Activated T-helper 1 cell treated with anti-CD3 and anti-CD28 coated beads, Interleukin-12 subunit alpha, Interleukin-12 subunit beta, Interleukin-2, Interleukin-4 antibody, amounts not matched to agents 30 ng/mL and 10 ng/mL and 1 ng/mL, durations not matched to agents 14 hours and 24 hours and 36 hours (primary cell): ENCODE measurements at places on chromosomes 16 and 17. TPM values are rescaled to one million over a fixed set of nuclear protein-coding genes. Genes with fewer than 3 reads are reported as not detected.

- no peak for DNase-seq
Measured at GRCh38 chr17:59859444-59860025, 33.2 kb downstream of the TUBD1 start.

DNA sequence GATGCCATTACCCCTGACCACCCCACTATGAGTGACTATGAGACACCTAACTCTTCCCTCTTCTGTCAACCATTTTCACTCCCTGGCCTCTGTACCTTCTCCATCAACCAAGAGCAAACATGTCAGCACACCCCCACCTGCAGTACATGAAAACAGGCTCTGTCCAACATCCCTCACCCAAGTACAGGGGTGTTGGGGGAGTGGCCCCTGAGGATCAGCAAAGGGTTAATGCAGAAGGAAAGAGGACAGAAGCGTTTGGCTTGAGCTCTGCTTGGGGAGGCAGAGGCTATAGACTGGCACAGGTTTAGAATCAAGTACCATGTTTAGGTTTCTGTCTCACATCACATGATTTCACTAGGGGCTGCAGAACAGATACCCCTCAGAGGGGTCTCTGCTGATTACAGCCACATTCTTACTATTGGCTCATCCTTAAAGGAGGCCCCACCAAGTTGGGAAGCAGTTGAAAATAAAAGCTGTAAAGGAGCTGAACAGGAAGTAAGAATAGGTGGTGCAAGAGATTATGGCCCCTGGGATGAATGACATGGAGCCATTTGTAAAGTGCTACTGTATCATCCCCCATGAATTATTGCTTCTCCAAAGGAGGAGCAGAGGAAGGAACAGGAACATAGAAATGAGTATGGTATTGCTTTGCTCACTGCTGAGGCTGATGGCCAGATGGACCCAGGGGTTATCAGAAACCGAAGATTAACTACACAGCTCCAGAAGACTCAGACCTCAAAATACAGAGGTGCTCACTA lies 2.4 kb upstream of the PSMC3IP start:
- no peak for DNase-seq

GRCh38 chr16:71754108-71754507 lies 29.6 kb upstream of the PHLPP2 start:
- no peak for DNase-seq

DNA sequence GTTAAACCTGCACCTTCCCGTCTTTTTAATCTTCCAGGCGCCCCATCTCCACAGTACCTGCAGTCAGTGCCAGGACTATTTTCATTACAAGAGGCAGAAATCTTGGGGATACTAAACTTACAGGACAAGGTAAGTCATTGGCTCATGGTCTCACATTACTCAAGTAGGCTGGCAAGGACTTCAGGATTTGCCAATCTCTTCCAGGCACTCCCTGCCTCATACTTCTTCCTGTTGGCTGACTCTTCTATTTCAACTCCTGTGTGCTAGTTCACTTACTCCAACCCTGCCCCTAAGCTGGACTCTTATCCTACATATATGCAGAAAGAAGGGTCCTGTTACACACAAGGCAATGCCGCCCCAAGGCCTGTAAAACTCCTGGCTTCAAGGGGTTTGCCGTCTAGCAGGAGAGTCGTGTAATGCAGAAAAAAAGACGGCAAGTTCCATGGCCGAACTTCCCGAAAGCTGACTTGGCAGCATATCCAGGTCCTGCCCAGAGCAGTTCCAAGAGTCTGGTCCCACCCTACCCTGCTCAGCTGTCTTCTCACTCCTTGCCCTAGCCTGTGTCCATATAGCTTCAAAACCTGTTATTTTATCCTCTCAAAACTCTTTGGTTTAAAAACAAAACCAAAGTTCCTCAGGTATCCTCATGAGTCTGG lies 14.8 kb downstream of the ERN1 start:
- DNase-seq, result no peak

- no peak for DNase-seq
Measured at GRCh38 chr17:61160789-61161445, 238.7 kb upstream of the TBX2 start.

DNA sequence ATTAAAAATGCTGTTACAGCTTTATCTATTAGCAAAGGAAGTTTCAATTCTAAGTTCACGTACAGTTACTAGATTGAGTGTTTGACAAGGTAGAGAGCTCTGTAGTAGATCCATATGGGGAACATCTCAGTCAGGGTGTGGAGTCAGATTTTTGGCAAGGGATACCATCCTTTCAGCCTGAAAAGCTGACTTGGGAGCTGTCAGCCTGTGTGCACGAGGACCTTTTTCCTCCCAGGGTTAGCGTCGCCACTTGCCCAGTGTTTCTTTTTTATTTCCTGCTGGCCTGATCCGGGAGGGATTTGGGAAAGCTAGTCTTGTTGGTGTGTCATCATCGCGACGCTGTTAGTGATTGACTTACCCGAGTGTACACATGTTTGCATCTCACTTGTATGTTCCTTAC lies 29.5 kb downstream of the WWOX start:
- no peak for DNase-seq

- DNase-seq, result no peak
Measured at GRCh38 chr16:66405057-66405783, 21.9 kb upstream of the BEAN1 start.

DNA sequence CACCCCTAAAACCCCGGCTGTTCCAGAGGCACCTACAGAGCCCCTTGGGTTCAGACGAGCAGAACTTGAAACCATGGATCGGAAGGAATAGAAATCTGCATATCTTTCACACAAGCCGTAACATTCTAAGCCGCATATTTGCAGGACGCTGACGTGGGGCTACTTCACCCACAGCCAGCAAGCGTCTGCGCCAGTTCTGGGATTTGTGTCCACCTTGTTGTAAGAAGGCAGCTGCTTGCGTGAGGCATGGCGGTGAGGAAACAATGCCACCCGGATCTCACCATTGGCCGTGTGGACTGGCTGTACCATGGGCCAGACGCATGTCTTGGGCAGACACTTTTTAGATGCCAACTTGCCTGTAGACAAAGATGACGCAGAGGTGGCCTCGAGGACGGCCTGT lies 34.5 kb downstream of the TNFRSF13B start:
- DNase-seq, result no peak

DNA sequence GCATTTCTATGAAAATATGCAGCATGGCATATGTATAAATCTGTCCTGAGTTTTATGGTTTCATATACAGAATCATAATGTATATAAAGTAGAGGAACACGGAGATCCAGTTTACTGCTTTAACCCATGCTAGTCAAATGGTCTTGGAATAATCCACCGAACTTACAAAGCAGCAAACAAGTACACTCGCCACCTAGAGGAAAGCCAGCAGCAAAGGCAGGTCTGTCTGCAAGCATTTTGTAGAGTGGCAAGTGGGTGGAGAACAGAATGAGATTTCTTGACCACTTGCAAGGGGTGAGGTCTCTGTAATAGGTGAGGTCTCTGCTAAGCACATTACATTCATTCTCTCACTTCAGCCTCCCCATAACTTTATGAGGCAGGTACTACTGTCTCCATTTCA lies 308.3 kb downstream of the CA10 start:
- DNase-seq, result no peak

DNA sequence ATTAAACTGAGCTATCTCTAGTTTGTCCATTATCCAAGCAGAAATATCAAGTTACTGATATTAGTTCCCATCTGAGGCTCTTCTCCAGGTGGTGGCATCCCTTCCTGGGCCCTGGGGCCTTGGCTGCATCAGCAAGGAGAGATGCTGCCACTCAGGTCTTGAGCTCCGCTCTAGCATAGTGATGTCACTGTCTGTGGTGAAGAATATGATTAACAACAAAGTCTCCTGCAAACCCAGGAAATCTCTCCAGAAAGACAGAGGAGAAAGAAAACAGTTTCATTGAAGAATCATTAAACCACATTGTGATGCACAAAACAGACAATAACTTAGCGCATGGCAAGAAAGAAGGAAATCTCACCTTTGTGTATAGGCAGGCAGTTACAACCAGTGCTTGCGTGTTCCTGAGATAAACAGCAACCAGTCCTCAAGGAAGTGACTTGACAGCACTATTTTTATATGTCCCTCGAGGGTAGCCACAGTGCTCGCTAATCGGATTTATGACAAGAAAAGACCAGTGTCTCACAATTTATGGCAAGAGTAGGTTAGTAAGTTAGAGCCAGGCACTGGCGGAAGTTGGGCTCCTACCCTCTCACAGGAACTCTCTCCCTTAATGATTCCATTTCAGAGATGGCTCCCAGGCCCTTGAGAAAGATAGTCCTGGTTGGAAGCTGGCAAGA lies 151.1 kb downstream of the AHSP start:
- no peak for DNase-seq

GRCh38 chr17:36151891-36152638 lies 24.4 kb downstream of the TBC1D3B start:
- DNase-seq, result no peak

- DNase-seq, result peak; percentile 55
Measured at GRCh38 chr17:68182940-68183551, 64.8 kb upstream of the AMZ2 start.

- no peak for DNase-seq
Measured at GRCh38 chr16:55047903-55048497, 117.3 kb downstream of the IRX5 start.

GRCh38 chr17:68184141-68184571 lies 63.7 kb upstream of the AMZ2 start:
- DNase-seq, result no peak

DNA sequence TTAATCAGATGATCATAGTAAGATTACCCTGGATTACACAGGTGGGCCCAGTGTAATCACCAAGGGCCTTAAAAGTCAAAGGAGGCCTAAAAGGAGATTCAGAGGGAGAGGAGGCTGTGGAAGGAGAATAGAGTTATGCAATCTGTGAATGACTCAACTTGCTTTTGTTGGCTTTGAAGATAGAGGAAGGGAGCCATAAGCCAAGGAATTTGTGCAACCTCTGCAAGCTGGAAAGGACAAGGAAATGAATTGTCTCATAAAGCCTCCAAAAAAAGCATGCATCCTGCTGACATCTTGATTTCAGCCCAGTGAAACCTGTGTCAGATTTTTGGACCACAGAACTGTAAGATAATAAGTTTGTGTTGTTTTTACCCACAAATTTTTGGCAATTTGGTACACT lies 109.6 kb downstream of the CNTNAP4 start:
- no peak for DNase-seq

GRCh38 chr17:29238133-29238850 lies 8.4 kb upstream of the CRYBA1 start:
- DNase-seq, result no peak

GRCh38 chr17:55969562-55970324 lies 183.5 kb upstream of the ANKFN1 start:
- DNase-seq, result no peak

DNA sequence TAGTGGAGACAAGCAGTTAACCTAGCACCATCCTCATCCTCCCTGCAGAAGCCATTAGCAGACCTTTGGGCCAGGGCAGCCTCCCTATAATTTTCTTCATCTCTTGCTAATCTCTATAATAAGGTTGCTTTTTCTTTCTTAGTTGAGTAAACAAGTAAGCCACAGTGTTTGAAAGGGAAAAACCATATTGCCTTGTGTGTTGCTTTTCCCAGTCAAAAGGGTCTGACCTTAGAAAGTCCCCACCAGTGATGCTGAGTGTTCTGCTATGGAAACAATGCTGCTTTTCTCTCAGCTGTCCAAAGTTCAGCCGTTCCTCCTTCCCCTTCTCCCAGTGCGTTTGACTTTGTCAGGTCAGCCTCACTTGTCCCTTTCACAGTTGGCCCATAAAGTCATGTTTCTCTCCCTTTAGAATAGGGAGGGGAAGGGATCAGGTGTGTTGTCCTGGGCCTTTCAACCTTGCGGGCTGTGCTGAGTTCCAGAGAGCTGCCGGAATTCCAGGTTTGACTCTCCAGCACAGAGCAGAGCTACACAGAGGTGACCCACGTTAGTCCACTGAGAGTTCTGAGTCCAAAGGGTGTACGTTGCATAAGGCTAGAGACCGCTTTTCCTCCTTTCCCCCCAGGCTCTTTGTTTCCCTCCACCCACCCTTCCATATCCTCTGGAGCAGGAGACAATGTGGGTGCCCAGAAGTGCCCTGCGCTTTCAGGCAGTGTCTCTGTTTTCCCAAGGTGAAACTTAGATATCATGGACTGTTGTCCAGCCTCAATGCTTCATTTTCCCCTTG lies 15.9 kb upstream of the CLEC18C start:
- no peak for DNase-seq

DNA sequence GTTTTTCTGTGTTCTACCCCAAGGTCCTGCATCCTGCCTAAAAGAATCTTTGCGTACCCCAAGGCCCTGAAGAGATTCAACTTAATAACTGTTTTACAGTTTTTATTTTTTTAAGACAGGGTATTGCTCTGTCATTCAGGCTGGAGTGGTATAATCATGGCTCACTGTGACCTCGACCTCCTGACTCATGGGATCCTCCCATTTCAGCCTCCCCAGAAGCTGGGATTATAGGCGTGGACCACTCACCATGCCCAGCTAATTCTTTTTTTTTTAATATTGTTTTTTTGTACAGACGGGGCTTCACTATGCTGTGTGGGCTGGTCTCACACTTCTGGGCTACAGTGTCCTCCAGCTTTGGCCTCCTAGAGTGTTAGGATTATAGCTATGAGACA lies 9.3 kb upstream of the FAAP100 start:
- DNase-seq, result no peak

- DNase-seq, result no peak
Measured at GRCh38 chr17:55737976-55738501, 12.8 kb upstream of the PCTP start.

GRCh38 chr16:17474037-17474436 lies 3.3 kb upstream of the XYLT1 start:
- DNase-seq, result no peak

DNA sequence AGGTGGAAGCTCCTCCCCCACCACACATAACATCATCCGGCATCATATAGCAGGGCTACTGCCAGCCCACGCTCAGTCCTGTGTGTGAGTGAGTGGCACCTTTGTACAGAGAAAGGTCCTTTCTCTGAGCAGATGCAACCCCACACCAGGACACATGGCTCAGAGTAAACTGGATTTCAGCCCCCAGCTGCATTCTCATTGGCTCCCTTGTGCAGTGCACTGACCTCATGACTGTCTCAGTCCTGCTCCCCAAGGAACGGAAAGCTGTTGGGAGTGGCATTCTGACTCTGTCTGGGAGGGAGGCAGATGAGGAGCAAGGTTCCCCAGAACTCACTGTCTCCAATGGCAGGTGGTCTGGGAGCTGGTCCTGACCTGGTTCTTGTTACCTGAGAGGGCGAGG lies 244.1 kb downstream of the PHKB start:
- DNase-seq, result no peak

- DNase-seq, result no peak
Measured at GRCh38 chr16:57510016-57510871, 24.0 kb upstream of the DOK4 start.

The CDH3 gene
- total RNA-seq, result 0.26 and 0.51 TPM in 2 replicates

The KRTAP1-5 gene
- not detected in 2 replicates for total RNA-seq

The C16orf86 gene
- 0.86 and 1.4 TPM in 2 replicates for total RNA-seq

The RMI2 gene
- total RNA-seq, result 49.8 and 55.7 TPM in 2 replicates

The GOSR2 gene
- total RNA-seq, result 59.4 and 62.7 TPM in 2 replicates

The CYGB gene
- total RNA-seq, result not detected in 2 replicates

The ITGAD gene
- total RNA-seq, result not detected in 2 replicates

The IRX6 gene
- total RNA-seq, result not detected in 2 replicates

The KRT20 gene
- not detected in 2 replicates for total RNA-seq

The ZKSCAN2 gene
- 6.1 and 6.4 TPM in 2 replicates for total RNA-seq

The AANAT gene
- total RNA-seq, result not detected in 2 replicates

The NPIPB4 gene
- total RNA-seq, result 247 and 248 TPM in 2 replicates

The TP53TG3B gene
- not detected in 2 replicates for total RNA-seq

The FSCN2 gene
- total RNA-seq, result 0.52 and 0.64 TPM in 2 replicates
